Activated naive CD8-positive, alpha-beta T cell treated with anti-CD3 and anti-CD28 coated beads, Interleukin-2, amount 10 ng/mL, durations not matched to agents 7 days and 5 days (primary cell): ENCODE measurements at places on chromosomes 6 and 20. TPM values are rescaled to one million over a fixed set of nuclear protein-coding genes. Genes with fewer than 3 reads are reported as not detected.

- no peak for DNase-seq
Observed at GRCh38 chr20:38203337-38203980, 38.4 kb upstream of the TGM2 start.

TRAPPC3L gene
- not detected for total RNA-seq

SLC24A3 gene
- total RNA-seq, result not detected

SAMD5 gene
- total RNA-seq, result not detected

DNA sequence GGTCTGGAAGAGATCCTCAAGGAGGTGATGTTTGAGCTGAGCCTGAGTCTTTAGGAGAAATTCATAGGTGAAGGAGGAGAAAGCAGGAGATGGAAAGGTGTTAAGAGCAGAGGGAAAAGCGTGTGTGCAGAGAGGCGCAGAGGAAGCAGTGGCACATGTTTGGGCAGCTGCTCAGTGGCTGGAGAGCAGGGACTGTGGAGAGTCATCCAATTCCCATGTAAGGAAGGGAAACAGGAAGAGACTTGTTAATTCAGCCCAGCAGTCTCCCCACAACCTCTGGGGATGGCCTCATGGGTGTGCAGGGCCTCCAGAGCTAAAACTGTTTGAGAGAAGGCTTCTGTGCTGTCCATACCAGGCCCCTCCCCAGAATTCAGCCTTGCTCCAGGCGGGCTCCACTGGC lies 16.2 kb downstream of the AAR2 start:
- peak; percentile 6 for DNase-seq

PHACTR1 gene
- 1.5 TPM for total RNA-seq

DNA sequence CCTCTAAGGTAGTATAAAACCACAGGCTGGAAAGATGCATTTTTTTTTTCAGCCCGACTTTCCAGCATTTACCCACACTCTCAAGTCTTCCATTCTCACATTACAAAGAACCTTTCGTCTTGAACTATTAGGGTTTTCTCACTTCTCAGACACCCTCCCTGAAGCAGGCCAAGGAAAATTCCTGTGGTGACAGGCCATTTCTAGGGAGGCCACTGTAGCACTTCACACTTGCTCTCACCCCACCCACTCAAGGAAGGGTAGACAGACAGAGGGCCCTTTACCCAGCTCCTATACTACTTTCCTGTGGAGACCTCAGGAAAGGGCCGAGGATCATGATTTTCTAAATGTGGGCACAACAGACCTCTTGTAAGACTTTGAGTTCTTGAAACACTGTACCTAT lies 27.7 kb downstream of the KCNS1 start:
- no peak for DNase-seq

GRCh38 chr6:111411978-111412566 lies 70.9 kb downstream of the REV3L start:
- DNase-seq, result no peak

DNA sequence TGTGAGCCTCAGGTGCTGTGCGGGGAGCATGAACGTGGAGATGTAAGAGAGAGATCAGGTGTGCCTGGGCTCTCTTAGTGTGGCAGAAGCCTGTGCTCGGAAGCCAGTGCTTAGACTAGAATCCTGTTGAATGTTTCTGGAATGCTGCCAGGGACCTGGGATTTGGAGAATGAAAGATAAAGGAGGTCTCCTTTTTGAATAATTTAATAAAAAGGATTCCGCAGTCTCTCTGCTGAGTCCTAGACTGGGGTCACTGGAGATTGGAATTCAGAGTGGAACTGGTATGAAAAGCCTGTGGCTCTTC lies 18.8 kb upstream of the EFCAB8 start:
- no peak for DNase-seq

- DNase-seq, result no peak
Observed at GRCh38 chr6:137233911-137234863, 15.0 kb upstream of the IFNGR1 start.

PCNA gene
- 421 TPM for total RNA-seq

DNA sequence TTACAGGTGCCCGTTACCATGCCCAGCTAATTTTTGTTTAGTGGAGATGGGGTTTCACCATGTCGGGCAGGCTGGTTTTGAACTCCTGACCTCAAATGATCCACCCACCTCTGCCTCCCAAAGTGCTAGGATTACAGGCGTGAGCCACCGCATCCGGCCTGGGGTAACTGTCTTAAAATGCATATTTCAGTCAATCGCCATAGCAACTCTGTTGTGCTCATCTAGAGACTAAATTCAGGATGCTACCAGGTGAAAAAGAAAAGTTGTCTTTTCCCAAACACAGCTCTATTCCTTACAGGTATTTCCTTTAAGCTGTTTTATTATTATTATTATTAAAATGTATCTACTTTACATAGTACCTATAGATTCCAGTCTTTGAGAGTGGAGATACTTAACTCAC lies 66.6 kb downstream of the RNF182 start:
- DNase-seq, result no peak

GRCh38 chr20:61322151-61322865 lies 70.2 kb downstream of the CDH4 start:
- DNase-seq, result no peak

DNA sequence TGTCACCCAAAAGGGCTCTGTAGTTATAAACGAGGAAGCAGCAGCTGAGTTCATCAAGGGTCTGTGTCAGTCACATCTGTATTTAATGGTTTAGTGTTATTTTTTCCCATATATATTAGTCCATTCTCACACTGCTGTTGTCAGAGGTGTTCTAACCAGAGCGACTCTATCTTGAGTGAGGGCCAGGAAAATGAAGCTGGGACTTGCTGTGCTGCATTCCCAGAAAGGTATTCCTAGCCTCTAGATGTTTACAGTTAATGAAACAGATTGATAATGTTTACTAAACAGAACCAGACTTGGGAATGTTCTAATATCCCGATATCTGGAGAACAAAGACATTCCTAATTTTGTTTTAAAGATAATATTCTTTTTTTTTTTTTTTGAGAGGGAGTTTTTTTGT lies 48.0 kb upstream of the SEC63 start:
- DNase-seq, result no peak

BPIFB4 gene
- total RNA-seq, result not detected

DNA sequence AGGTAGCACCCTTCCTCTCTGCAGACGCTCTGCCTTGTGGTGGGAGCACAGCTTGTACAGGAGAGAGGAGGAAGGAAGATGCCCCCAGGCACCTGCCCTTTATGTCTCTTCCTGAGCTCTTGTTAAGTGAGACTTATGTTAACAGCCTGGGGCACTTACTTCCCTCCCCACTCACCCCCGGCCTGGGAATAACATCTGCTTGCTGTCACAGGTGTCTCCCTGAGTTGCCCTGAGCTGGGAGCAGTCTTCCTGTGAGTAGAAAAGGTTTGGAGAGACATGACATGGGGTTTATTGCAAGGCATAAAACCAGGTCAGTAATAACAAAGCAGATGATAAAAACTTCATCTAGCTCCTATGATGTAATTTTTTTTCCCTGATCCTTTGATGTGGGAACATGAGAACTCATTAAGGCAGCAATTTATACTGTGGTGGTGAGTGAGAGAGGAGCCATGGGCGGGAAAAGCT lies 1.9 kb downstream of the SSTR4 start:
- no peak for DNase-seq

- no peak for DNase-seq
Observed at GRCh38 chr6:125812394-125813292, 21.9 kb downstream of the NCOA7 start.

GRCh38 chr6:43992126-43992663 lies 135.1 kb downstream of the MRPL14 start:
- DNase-seq, result peak; percentile 15

DNA sequence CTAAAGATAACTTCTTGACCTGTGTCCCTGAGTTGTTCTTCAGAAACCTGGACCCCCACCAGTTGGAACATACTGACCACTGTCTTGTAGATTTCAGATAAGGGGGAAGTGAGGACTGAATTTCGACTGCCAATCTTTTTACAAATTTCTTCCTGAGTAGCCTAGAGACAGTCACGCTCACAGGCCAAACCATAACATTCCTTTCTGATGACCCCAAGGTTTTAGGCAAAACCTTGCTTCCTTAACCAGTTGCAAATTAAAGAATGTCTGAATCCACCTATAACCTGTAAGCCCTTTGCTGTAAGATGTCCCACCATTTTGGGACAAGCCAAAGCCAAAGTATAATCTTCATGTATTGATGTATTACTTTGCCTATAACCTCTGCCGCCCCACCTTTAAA lies 306.9 kb downstream of the LRFN2 start:
- no peak for DNase-seq

STMND1 gene
- total RNA-seq, result not detected

DNA sequence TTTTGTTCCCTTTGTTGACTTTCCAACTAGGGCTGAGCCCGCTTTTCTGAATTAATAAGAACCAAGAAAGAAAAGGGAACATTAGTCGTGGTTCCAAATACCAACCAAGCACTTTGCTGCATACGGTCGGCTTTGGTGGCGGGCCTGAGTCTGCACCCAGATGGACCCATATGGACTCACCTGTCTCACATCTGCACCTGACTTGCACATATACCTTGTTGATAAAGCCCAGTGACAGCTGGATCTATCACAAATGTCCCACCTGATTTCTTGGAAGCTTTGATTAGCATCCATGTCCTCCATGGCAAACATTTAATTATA lies 39.0 kb downstream of the TPD52L1 start:
- DNase-seq, result no peak

DNA sequence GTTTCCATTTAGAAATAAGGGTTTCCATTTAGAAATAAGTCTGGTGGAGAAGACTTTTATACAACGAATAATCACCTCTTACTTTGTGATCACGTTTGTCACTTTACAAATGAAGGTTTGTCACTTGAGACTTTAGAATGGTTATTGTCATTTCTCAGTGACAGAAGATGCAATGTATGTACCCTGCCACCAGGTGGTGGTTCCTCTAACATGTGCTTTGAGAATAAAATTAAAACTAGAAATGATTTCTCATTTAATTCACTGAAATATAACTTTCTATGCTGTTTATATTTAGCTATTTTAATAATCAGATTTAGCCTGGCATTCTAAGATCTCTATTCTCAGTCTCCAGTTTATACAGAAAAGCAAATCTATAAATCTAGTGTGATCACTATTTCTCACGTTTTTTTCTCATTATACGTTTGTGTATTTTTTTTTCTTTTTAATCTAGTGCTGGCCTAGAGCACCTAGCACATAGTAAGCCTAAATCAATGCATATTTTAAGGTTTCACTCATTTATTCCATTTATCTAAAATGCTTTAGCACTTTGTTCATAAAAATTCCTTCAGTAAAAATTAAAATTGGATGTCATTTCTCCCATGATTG lies 57.4 kb upstream of the TFAP2D start:
- no peak for DNase-seq

OPRL1 gene
- total RNA-seq, result 2.6 TPM

DNA sequence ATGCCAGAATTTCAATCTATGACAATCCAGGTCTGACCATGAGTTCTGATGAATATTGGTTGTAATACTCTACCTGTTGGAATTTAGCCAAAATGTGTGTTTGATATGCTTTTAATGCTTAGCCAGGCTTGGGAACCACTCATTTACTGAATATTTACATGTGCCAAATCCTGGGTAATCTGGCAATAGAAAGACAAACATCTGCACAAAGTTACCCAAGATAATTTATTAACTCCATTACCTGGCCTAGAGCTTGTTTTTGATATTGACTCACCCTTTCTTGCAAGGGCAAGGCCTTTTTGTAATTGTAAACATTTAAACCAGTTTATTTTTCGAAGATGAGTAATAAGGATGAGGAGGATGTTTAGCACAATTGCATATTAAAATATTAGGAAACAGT lies 13.5 kb upstream of the CD2AP start:
- DNase-seq, result no peak

SLC35D3 gene
- not detected for total RNA-seq

DNA sequence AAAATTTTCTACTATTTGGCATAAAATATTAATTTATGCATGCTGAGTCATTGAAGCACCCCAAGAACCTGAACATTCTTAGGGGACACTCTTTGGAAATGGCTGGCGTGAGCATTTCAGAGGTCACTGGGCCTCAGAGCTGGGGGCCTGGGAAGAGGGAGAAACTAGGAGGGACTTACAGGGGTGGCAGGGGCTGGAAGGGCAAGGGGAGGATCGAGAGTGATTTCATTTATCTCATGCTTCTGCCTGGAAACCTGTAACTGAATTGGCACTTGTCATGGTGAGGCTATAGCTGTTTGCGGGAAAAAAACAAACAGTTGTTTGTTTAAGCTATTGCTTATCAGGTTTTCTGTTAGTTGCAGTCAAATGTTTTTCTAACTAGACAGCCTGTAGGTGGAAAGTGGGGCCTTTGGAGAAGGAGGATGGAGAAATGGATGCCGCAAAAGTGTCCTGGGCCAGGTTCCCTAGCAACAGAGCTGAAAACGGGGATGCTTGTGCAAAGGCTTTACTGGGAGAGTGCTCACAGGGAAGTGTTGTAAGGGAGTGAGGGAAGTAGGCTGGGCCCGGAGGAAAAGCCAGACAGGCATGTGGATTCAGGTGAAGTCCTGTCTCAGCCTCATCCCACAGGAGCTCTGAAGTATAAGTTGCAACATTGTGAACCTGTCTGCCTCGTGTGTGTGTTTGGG lies 36.4 kb upstream of the KAT14 start:
- DNase-seq, result no peak

GRCh38 chr6:136753624-136754023 lies 38.7 kb downstream of the MAP3K5 start:
- DNase-seq, result peak; percentile 56

GRCh38 chr20:6780433-6781190 lies 13.1 kb downstream of the BMP2 start:
- no peak for DNase-seq

PLEKHG1 gene
- total RNA-seq, result 6.9 TPM

- DNase-seq, result no peak
Observed at GRCh38 chr20:2088891-2089290, 12.7 kb upstream of the STK35 start.

- no peak for DNase-seq
Observed at GRCh38 chr6:45661661-45662060, 283.9 kb upstream of the SUPT3H start.

DNA sequence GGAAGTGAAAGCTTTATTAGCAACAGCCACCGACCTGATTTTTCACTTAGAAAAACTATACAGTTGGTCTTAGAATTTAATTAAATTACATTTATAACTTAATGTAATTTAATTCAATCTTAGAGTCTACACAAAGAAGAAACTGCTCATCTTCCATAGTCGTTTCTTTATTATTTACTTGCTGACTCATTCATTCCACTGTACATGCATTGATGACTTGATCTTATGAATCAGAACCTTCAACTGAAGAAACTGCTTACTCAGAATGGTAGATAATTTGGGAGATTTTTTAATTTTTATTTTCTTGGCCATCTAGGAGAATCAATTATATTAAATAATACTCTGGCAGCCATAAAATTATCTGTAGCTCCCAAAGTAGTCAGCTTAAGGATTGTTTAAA lies 1021.6 kb upstream of the FLRT3 start:
- DNase-seq, result no peak
